Germinal center (tissue), 1 donor: ENCODE measurements at places on chromosomes 11 and 22.

GRCh38 chr11:130272336-130272735, 42.4 kb downstream of the ZBTB44 start:
- no peak for DNase-seq

DNA sequence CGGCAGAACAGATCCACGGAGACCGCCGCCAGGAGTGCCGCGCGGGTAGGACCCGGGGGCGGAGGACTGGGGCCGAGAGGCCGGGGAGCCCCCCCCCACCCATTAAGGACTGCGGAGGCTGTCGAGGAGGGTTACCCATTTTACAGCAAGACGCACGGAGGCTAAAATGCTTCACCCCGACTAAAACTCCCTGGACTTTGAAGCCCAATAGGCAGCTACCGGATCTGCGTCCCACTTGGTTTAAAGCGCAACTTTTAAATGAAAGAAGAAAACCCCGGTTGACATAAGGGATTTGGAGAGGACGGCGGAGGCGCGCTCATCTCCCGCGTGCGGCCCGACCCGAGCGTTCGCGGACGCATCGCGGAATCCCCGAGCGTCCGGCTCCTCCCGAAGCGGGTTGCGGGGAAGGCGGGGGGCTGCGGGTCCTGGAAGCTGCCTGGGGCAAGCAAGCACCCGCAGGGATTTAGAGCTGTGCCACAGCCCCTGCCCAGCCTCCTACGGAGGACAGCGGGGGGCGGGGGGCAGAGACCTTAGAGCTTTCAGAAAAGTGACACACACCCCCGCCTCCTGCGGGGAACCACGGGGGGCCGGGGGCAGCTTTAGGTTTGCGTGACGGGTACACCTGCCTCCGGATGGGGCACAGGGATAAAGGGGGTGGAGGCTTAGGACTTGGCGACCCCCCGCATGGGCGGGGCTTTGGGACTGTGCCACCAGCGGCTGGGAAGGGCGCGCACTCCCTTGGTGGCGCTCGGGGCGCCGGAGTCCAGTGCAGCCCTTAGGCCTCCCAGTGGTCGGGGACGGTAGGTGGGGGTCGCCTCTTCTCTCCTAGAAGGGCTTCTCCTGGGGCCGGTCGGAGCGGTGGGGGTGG, 760 bp upstream of the CELSR1 start:
- DNase-seq, result no peak

- DNase-seq, result no peak
These were observed 20.3 kb downstream of the PARVG start for GRCh38 chr22:44200855-44201550.

GRCh38 chr11:88398791-88399570, 61.4 kb upstream of the CTSC start:
- no peak for DNase-seq

DNA sequence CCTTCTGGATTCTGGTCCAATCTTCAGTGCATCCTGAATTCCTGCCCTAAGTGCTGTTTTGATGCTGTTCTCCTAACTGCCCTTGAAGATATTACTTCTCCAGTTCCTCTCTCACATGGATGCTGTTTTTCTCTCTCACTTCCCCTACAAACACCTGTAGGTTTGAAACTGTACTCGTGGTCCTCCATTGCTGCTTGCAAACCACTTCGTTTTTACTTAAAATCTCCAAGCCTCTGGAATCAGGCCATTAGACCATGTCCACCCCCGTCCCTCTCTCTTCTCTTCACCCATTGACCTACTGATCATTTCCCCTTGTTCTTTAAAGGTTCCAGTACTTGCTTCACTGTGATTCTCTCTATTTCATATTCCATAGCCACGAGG, 988.1 kb downstream of the NTM start:
- DNase-seq, result no peak

DNA sequence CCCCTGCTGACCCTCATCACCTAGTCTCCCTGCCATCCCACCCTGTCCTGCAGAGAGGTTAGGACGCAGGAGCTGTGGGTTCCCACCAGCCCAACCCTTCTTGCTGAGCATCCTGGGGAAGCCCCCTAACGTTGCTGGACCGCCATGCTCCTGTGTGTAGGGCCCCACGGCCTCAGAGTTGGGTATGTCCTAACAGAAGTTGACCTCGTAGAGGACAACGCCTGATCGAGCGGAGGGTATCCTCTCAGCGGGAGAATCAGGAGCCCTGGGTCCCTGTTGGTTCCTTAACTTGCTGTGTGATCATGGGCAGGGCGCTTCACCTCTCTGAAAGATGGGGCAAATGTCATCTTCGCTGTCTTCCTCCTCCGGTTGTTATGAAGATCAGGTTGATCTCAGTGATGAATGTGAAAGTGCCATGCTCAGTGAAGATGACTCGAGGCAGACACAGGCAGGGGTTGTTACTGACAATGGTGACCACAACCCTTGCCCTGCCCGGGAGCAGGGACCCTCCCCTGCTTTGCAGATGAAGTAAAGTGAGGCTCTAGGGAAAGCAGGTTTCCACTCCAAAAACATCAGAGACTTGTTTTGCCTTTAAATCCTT, 19.3 kb upstream of the CD5 start:
- no peak for DNase-seq

DNA sequence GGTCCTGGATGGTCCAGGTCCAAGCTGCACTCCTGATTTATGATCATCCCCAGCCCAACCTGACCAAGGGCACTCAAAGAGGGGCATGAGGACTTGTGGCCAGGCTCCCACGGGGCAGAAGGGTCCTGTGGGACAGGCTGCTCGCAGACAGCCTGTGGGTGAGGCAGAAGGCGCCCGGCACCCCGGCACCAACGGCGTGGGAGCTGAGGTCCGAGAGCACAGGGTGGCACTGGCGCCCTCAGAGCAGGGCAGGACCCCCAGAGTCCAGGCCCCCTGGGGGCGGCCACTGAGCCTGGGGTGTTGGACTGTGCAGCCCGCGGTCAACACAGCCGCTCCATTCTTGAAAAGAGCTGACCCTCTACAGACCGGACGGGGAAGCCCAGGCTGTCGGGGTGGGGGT, 3.3 kb downstream of the IL17REL start:
- no peak for DNase-seq
